T-helper 2 cell (primary cell): ENCODE measurements at places on chromosomes 3 and 15.

- DNase-seq: no peak
Observed at GRCh38 chr3:65958216-65958615, 80.5 kb downstream of the MAGI1 start.

DNA sequence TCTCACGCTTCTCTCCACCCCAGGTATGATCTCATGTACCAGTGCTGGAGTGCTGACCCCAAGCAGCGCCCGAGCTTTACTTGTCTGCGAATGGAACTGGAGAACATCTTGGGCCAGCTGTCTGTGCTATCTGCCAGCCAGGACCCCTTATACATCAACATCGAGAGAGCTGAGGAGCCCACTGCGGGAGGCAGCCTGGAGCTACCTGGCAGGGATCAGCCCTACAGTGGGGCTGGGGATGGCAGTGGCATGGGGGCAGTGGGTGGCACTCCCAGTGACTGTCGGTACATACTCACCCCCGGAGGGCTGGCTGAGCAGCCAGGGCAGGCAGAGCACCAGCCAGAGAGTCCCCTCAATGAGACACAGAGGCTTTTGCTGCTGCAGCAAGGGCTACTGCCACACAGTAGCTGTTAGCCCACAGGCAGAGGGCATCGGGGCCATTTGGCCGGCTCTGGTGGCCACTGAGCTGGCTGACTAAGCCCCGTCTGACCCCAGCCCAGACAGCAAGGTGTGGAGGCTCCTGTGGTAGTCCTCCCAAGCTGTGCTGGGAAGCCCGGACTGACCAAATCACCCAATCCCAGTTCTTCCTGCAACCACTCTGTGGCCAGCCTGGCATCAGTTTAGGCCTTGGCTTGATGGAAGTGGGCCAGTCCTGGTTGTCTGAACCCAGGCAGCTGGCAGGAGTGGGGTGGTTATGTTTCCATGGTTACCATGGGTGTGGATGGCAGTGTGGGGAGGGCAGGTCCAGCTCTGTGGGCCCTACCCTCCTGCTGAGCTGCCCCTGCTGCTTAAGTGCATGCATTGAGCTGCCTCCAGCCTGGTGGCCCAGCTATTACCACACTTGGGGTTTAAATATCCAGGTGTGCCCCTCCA is 19.1 kb downstream of the TYRO3 start:
- no peak for DNase-seq

DNA sequence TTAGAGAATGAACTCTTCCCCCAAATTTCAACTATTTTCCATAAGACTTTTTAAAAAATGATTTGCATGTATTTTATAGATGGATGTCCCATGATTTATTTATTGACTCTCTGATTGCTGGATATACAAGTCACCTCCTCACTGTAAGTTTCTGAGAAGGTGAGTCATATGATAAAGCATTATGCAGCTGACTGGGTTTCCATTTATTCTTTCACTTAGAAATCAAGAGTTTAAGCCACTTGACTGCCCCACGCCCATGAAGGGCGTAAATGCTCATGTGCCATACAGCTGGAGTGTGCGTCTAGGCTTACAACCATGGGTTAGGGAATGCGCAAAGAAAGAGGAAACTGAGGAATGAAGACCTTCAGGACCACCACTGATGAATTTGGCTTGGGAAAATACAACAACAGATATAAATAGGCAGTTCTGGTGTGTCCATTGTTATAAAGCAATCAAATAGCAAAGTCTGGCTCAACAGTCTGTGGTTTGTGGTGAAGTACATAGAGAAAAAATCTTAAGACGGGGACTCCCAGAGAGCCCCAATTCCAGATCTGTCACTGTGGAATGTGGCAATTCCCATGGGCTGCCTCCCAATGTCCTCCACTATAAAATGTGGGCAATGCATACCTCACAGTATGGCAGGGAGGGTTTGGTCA is 20.3 kb downstream of the SLCO2A1 start:
- no peak for DNase-seq

- DNase-seq: no peak
Observed at GRCh38 chr3:73657186-73657585, 32.4 kb upstream of the PDZRN3 start.

GRCh38 chr15:65690778-65691177 is 69.0 kb downstream of the SLC24A1 start:
- no peak for DNase-seq

DNA sequence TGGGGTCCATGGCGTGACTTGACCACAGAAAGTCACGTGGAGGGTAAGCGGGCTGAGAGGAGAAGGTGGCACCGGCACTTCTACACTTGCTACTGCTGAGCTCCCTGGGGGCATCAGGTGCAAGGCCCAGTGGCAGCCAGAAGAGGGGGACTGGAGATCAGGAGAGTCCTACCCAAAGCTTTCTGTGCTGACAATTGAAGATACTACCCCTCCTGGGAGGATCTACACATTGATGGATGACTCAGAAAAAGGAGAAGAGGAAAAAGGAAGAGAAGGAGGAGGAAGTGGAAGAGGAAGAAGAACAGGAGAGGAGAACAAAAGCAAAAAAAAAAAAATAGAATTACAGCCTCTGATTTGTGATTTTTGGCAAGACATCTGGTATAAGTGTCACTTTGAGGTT is 41.2 kb downstream of the MYO5C start:
- DNase-seq: no peak

DNA sequence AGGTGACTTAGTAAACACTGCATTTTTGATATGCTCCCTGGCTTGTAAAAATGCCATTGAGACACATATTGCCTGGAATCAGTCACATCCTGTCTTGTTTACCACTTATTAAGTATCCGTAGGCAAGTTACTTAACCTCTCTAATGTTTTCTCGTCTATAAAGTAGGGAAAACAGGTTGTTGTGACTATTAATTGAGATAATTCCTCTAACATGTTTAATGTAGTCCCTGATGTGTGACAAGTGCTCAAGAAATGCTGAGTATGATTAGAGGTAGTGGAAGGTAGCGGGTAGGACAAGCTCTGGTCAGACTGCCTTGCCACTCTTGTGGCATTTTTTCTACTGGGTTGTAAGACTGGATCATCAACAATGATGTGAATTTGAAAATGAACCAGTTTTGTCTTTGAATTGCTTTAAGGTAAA is 54.1 kb downstream of the NFKBIZ start:
- DNase-seq: peak; percentile 24

- DNase-seq: no peak
Observed at GRCh38 chr3:22450786-22451400, 699.9 kb upstream of the ZNF385D start.

DNA sequence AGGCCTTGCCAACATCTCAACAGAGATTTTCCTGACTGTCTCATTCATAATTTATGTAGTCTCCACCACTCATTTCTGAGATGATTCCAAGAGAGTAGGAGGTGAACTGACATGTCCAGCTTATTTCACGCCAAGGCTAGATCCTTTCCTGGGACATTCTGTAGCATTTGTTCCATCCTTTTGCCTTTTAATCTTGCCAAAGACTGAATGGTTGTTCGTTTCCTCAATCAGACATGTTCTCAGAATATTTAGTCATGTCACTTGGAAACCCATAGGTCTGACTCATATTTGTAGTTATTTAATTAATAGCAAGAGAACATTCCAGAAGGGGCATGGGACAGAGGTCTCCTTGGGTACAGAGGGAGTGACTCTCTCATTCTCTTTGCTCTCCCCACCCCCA is 80.9 kb downstream of the DHX36 start:
- DNase-seq: no peak

- no peak for DNase-seq
Observed at GRCh38 chr3:137103739-137104138, 146.0 kb downstream of the IL20RB start.

DNA sequence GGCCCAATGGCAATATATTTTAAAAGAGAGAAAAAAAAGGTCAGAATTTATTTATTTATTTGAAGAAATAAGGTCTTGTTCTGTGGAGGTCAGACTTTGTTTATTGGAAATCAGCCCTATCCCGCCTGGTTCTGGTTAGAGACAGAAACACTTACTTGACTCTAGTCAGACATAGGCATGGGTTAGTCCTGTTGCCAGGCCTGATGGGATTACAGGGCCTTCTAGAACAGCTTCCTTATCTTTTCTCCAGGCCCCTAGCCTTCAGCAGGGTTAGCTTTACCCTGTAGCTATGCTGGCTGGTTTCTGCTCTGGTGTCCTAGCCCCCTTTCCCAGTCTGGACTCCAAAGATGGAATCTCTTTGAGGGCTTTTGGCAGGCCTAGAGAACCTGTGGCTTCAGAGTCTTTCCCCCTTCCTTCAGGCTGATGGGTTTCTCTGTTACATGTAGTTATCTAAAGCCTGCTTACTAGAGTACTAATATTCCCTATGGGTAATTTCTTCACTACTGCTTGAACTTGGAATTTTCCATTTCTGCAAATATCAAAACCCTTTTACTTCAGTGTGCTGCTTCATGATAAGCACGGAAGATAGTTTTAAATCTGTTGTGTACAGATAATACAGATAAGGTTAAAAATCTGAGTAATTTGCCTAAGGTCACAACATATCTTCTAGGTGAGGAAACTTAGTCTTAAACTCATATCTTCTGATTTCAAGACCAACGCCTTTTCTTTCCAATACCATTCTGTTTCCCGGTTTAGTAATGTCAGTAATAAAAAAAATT is 10.6 kb downstream of the IREB2 start:
- DNase-seq: no peak

- DNase-seq: no peak
Observed at GRCh38 chr3:181695661-181696491, 15.8 kb upstream of the SOX2 start.

DNA sequence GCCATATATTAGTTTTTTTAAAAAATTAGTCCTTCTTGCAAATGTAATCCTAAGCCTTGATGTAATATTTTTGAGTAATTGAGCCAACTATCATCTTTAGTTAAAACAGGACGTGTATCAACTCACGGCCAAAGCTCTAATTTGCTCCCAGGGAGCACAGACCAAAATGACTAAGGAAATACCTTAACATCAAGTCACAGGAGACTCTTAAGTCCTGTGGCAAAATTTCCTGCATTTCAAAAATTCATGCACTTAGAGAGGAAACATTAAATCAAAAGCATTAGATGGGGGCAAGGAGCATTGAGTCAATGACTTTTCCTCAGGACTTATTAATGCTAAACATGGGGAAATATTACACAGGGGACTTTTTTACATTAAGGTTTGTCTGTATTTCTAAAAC is 276.0 kb downstream of the MFSD1 start:
- DNase-seq: no peak

DNA sequence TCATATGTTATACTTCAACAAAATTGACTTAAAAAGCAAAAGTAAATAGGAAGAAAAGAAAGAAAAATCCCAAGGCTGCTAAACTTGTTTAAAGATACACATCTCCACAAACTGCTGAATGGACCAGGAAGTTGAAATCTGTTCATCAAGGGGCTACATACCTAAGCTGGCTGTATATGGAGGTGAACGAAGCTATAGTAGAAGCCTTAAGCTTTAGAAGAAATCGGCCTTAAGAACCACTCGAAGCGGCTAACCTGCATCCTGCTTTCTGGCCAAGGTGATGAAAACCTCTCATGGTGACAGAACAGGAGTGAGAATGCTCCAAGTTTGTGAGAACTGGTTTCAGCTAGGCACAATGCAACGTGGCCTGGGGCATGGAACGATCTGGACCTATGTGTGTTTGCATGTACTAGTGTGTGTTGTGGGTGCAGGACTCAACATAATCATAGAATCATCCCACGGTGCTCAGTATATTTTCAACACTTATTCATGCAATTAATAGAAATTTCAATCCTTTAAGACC is 31.3 kb upstream of the SPTBN5 start:
- no peak for DNase-seq

DNA sequence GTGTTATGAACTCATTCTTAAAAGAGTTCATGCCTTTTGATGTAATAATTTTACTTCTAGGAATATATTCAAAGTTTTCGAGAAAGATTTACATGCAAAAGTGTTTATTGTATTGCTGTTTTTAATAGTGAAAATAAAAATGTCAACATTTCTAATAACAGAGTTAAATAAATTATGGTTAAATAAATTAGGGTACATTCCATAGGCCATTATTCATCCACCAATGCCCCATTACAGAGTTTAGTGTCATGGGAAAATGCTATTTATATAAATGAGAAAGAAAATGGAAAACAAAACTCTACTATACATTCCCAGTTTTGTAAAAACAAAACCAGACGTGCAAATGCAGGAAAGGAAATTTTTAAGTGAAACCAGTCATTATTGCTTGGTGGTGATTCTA is 538.1 kb upstream of the TBL1XR1 start:
- DNase-seq: no peak

- DNase-seq: no peak
Observed at GRCh38 chr3:64454179-64454578, 228.9 kb upstream of the PRICKLE2 start.

- no peak for DNase-seq
Observed at GRCh38 chr3:43948013-43948412, 257.3 kb downstream of the ABHD5 start.

DNA sequence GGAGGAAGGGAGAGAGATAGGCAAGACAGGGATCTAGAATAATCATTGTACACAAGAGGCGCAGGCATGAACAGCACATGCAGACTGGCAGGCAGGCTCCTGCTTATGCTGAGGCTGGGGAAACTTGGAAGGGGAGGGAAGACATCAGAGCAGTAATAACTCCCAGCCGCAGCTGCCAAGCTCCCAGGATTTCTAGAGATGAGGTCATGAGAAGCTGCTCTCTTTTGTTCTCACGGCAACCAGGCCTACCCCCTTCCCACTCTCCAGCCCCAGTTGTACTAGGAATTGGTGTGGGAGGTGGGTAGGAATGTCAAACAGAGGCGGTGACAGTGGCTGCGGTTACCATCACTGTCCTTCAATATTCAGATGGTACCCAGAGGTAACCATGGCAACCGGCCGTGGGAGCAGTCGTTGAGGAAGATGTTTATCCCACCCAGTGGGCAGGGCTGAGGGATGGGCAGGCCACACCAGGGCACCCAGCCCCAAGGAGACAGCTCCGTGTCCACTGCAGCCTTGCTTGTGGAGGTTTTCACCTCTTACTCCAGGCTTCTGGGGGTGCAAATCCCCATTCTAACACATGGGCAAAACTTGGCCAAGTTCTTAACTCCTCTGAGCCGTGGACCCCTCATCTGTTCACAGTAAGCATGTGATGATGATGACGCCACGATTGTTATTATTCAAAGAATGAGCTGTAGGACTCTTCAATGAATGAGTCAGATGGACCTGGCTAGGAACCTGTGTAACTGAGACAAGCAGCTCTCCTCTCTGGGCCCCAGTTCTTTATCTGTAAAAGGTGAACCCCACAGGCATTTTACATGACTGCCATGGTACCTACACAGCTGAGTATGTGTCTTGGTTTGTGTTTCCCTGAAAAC is 360.8 kb upstream of the PROK2 start:
- no peak for DNase-seq
